ENCODE measurements at places on chromosomes 5 and 9.

DNA sequence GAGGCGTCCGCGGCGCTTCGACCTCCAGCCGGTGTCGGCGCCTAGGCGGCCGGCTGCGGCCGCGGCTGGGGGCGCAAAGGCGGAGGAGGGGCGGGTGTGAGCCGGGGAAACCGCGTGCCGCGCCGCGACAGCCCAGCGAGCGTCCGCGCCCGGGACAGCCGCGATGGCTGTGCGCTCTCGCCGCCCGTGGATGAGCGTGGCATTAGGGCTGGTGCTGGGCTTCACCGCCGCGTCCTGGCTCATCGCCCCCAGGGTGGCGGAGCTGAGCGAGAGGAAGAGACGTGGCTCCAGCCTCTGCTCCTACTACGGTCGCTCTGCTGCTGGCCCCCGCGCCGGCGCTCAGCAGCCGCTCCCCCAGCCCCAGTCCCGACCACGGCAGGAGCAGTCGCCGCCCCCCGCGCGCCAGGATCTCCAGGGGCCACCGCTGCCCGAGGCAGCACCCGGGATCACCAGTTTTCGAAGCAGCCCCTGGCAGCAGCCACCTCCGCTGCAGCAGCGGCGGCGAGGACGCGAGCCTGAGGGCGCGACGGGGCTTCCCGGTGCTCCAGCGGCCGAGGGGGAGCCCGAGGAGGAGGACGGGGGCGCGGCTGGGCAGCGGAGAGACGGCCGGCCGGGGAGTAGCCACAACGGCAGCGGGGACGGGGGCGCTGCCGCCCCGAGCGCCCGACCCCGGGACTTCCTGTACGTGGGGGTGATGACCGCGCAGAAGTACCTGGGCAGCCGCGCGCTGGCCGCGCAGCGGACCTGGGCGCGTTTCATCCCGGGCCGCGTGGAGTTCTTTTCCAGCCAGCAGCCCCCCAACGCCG lies 605 bp downstream of the CHSY3 start:
- peak; percentile 15 for DNase-seq

GRCh38 chr5:174832025-174832424 lies 107.6 kb downstream of the MSX2 start:
- DNase-seq, result no peak

- DNase-seq, result peak; percentile 95
Measured at GRCh38 chr5:149828161-149829011, 98.3 kb downstream of the PPARGC1B start.

DNA sequence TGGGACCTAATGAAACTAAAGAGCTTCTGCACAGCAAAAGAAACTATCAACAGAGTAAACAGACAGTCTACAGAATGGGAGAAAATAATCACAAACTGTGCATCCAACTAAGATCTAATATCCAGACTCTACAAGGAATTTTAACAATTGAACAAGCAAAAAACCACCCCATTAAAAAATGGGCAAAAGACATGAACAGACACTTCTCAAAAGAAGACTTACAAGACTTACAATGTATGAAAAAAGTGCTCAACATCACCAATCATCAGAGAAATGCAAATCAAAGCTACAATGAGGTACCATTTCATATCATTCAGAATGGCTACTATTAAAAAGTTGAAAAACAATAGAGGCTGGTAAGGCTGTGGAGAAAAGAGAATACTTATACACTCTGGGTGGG lies 58.0 kb downstream of the SHOC1 start:
- no peak for DNase-seq

DNA sequence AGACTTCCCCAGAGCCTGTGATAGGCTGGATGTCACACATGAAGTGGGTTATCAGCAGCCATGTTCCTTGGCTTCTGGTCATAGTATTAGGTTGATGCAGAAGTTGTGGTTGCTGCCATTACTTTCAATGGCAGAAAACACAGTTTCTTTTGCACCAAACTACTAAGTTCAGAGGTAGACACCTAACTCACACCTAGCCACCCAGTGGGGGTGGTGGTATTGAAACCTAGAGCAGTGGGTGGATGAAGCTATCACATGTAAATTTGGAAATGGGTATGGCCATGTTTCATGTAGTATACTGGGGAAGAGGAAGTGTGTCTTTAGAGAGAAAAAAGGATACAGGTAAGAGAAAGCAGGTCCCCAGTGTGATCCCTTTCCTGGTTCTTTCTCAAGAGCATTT lies 347.9 kb upstream of the SEMA6A start:
- no peak for DNase-seq

DNA sequence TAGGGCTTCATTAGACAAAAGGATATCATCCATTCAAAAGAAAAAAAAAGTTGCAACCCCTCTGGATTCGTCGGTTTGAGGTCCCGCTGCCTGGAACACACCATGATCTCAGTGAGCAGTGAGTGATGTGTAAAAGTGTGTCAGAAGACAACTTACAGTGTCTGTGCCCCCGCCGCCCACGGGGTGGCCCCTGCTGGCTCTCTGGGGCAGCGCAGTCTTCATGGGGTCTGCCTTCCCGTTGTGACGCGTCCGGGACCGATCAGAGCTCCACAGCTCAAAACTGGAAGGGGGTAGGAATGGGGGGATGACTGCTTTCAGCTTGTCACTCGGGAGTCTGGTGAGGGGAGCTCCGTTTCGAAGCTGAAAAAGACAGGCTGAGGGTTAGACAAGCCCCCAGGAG lies 22.6 kb downstream of the ANKS6 start:
- DNase-seq, result no peak

DNA sequence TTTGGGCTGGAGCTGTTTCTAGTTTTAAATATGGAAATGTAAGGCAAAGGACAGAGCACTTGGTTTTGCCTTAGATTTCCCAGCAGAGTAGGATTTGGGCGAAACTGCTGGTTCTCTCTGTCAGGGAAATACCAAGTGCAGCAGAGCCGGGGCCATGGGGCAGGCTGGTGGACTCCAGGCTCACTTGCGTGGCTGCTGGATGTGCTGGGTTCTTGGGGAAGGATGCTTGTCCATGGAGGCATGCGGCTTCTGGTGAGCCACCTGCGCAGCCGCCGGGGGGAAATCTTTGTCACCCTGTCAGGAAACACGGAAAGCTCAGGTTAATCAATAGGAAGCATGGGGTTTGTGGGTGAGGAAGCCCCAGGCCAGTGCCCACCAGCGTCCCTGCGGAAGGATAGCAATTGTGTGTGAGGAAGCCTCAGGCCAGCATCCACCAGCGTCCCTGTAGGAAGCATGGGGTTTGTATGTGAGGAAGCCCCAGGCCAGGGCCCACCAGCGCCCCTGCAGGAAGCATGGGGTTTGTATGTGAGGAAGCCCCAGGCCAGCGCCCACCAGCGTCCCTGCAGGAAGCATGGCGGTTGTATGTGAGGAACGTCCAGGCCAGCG lies 80.1 kb downstream of the DAP start:
- no peak for DNase-seq

DNA sequence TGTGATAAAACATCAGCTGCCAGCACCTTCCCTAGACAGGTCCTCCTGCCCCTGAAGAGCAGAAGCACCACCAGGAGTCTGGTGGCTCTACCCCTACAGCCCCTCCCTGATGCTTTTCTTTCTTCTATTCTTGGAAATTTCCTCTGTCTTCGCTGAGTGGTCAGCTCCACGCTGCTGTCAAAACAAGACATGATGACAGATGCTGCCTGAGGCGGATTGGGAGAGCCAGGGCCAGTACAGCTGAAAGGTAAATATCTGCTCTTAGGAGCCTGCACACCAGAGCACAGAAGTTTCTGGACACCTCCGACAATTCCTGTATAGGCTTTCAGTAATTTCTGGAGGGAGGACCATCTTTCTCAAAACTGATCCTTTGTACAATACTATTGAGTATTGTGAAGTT lies 4.7 kb upstream of the OR1Q1 start:
- peak; percentile 24 for DNase-seq

- DNase-seq, result no peak
Measured at GRCh38 chr5:106020894-106021293, 1649.8 kb downstream of the EFNA5 start.

DNA sequence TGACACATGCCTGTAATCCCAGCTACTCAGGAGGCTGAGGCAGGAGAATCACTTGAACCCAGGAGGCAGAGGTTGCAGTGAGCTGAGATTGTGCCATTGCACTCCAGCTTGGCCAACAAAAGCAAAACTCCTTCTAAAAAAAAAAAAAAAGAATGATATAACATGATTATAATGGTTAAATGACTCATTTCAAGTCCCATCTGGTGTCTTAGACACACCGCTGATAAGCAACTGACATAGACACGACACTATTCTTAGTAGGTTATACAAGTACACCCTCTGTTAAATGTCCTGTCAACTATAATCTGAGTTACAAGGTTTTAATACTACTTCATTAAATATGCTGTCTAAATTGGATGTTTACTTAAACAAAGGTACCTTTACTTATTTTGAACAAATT lies 405.3 kb upstream of the CLINT1 start:
- DNase-seq, result no peak

DNA sequence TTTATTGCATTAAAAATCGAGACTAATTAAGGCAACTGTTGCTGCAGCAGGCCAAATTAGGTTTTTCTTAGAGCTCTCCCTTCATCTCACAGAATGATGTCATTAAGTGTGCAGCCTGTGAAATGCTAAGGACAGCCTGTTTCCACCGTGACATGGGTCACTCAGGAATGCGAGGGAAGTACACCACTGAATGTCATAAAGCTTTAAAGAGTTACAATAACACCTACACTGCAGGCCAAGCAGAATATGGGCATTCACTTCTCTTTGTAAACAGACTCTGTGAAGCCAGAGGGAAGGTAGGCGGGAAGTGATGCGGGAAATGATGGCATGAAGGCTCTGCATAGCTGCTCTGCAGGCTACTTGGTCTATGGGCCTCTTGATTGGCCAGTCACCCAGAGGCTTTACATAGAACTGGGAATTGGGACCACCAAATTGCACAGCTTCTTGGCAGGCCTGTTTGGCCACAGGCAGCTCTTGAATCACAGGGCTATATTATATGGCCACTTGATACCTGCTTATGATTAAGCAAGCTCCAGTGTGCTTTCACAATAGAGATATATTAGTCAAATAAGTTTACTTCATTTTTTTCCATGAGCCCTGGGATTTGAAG lies 28.4 kb upstream of the AOPEP start:
- DNase-seq, result peak; percentile 60

GRCh38 chr5:154770111-154770510 lies 14.9 kb downstream of the LARP1 start:
- DNase-seq, result no peak

- no peak for DNase-seq
Measured at GRCh38 chr5:127306647-127307046, 16.1 kb downstream of the MEGF10 start.
